ENCODE measurements at places on chromosomes 16 and 17.
A peak's percentile ranks its signal among the peaks of the same experiment; 100 is the strongest.

GRCh38 chr16:85094812-85095211 lies 17.5 kb downstream of the CIBAR2 start:
- DNase-seq = no peak

DNA sequence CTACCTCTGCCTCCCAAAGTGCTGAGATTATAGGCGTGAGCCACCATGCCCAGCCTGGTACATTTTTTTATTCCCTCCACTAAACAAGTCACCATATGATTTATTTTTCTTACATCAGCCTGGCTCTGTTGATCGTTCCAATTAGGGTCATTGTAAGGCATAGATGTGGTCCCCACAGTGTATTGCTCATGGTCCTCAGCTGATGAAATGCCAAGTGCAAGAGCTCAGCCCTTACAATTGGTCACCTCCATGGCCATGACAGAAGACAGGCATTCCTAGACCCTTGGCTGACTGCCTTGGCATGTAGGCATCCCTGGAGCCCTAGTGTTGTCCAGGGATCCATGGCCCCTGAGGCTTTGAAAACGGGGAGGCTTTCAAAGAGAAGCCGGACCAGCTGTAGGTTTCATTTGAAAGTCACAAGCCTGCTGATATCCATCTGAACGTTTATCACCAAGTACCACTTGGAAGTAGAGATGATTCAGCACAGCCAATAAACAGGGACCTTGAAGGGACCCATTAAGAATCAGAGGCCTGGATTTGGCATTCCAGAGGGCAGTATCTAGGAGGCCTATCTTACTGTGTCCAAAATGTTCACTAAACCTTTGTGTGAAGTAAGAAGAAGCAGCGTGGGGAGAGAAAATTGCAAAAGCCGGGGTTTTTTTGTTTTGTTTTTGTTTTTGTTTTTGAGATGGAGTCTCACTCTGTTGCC lies 20.6 kb upstream of the PRKCA start:
- DNase-seq = peak; percentile 50

DNA sequence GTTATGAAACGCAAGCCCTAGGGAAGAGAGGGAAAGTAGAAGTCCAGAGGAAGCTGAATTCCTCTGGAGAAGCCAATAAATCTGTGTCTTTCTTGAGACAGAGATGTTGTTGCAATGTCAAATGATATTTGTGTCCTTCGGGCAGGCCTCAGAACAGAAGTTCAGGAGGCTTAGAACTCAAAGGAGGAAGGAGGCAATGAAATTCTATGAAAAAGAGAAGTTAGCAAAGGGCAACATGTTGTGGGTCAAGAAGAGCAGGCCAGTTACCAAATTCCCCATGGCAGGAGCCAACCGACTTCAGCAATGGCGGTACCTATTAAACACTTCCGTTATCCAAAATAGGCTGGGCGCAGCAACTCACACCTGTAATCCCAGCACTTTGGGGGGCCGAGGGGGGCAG lies 109.0 kb upstream of the DHX40 start:
- no peak for DNase-seq

DNA sequence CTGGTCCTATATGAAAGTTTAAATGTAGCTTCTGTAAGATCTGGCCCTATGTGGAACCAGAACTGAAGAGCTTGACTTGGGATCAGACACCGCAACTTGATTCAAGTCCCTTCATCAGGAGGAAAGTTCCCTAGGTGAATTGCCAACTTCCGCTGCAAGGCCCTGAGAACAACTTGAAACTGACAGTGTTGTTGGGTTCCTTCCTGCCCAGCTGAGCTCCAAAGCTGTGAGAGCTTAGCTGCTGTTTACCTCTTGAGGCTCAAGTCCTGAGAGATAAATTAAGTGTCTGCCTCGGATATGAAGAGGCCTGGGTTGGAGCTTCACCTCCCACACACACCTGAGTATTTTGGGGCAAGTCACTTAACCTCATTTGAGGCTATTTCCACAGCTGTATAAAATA lies 44.7 kb downstream of the REXO5 start:
- peak; percentile 12 for DNase-seq

DNA sequence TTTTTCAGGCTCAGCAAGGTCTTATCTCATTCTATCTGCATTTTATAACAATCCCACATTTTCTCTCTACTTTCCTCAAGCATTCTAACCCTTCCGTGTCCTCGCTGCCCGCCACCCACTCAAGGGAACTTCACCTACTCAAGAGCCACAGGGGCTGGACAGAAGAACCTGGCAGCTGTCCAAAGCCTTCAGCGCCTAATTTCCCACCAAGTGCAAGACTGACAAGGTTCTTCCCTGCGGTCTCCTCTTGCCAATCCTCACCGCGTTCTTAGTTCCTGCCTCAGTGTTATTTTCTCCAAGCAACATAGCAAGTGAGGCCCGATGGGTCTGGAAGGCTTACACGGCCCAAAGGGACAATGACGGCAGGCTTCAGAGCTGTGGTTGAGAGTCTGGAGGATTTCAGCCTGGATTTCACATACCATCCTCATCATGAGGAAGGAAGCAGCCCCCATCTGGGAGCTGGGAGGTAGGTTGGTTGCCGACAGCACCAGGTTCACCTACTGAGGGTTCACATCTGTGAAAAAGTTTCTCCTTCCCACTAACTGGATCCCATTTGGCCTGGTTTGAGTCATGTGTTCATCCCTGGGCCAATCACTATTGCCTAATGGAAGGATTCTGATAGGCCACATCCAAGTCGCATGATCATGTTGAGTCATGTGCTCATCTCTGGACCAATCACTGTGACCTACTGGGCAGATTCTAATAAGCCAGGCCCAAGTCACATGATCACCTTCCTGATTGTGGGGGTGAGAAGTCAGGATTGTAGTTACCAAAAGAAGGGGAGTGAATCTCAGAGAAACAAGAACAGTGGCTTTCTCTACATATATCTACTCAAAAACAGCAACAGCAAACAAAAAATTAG lies 108.2 kb downstream of the N4BP1 start:
- no peak for DNase-seq

GRCh38 chr16:50329446-50330189 lies 39.2 kb downstream of the BRD7 start:
- DNase-seq = no peak

GRCh38 chr16:13923703-13924298 lies 3.8 kb downstream of the ERCC4 start:
- DNase-seq = peak; percentile 65

GRCh38 chr16:85432606-85433005 lies 180.5 kb upstream of the GSE1 start:
- no peak for DNase-seq

DNA sequence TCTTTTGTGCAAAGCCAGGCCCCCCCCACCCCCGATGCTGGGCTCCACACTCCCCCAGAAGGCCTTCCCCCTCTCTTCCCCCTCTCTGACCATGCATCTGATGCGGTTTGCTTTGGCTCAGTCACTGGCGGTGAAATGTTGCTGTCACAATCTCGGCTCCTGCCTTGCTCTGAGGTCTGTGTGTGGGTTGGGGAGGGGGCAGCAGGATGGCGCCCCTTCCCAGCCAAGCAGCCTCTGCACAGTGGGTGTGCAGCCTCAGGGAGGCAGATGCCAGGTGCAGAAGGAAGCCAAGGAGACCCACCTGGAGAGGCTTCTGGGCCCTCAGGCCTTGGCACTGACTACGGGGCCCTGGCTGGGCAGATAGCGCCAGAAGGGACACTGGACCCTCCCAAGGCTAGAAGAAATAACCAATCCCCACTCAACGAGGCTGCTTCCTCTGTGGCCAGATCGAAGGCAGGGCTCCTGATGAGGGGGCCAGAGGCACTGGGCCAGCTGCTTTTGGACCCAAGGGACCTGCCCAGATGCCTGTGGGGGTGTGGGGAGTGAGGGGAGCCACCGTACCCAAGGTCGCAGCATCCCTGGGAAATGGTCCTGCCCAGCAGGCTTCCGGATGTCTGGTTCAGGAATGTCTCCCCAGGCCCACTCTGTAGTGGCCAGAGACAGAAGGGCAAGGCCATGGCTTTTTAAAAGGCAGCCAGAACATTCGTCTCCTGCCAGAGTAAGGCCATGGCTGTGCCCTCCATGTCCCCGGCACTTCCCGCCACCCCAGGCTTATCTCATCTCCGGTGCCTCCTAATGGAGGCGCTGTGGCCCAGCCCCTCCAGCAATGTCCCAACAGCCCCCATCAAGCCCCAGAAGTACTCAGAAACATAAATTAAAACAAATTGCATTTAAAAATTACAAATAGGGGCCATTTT lies 43.4 kb upstream of the SLC38A10 start:
- DNase-seq = no peak

DNA sequence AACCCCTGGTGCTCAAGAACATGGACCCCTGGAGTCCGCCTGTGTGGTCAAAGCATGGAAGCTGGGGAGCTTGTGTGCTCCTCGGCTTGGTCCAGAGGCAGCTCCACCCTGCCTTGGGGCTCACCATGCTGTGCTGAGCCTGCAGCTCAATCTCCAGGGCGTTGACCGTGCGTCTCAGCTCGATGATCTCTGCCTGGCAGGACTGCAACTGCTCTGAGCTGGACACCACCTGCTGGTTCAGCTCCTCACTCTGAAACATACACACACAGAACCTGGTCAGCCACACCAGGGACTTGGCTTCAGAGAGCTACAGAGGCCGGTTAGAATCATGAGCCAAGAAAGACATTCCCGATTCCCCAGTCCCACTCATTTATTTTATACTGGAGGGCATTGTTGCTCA lies 2.7 kb downstream of the KRT35 start:
- DNase-seq = no peak

- DNase-seq = no peak
Observed at GRCh38 chr17:75371339-75371738, 34.1 kb downstream of the GRB2 start.

DNA sequence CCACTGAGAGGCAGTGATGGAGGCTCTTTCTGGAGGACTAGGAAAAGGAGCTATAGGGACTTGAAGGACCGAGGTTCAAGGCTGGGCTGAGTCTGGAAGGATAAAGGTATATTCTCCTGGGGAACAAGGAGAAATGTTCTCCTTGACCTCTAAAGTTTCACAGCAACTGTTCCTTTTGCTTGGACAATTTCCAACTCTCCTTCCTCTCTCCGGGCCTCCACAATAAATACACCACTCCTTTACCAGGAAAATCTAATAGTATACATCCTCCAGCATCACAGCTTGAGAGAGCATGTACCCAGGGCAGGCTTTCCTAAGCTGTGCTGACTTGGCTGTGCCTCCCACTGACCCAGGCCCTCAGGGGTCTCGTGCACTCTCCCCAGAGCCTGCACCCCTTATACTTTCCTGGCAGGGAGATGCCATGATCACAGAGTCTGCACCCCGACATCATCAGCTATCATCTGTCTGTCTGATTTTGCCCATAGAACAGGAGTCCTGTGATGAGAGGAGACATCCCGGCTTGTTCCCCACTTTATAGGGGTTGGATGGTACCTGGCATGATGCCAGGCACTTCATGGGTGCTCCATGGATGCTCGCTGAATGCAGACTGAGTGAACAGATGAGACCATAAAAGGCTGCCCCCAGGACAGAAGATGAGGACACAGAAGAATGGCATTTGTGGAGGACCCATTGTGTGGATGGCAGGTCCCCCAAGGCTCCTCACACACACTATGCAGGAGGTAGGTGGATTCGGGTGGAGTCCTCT lies 582.6 kb upstream of the CDH5 start:
- no peak for DNase-seq

DNA sequence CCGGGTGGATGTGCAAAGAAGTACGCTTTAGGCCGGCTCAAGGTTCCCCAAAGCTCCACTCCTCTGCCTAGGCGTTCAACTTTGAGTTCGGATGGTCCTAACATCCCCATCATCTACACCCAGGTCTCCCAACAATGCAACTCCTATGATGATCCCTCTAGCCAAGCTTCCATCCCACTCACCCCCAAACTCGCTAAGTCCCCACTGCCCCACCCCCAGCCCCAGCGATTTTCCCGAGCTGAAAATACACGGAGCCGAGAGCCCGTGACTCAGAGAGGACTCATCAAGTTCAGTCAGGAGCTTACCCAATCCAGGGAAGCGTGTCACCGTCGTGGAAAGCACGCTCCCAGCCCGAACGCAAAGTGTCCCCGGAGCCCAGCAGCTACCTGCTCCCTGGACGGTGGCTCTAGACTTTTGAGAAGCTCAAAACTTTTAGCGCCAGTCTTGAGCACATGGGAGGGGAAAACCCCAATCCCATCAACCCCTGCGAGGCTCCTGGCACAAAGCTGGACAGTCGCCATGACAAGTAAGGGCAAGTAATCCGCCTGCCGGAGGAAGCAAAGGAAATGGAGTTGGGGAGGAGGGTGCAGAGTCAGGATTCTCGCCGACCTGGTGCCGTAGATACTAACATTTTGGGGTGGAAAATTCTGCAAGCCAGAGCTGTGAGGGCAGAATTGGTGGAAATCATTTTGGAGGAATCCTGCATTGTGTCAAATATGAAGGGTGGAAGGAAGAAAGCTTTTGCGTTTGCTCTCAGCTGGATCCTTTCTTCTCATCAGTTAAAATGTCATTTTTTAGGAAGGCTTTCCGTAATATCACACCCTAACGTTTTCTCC lies at the start of gene TP53:
Gene TP53 (minus strand): TSS at position 419 of the 836 bp plus-strand sequence. CDS start 10,896 bp downstream, outside the sequence.
- DNase-seq = peak; percentile 90

Data from AG10803 (cell line).